ENCODE measurements at places on chromosomes 6 and 20. TPM values are rescaled to one million over a fixed set of nuclear protein-coding genes. Genes with fewer than 3 reads are reported as not detected.

DNA sequence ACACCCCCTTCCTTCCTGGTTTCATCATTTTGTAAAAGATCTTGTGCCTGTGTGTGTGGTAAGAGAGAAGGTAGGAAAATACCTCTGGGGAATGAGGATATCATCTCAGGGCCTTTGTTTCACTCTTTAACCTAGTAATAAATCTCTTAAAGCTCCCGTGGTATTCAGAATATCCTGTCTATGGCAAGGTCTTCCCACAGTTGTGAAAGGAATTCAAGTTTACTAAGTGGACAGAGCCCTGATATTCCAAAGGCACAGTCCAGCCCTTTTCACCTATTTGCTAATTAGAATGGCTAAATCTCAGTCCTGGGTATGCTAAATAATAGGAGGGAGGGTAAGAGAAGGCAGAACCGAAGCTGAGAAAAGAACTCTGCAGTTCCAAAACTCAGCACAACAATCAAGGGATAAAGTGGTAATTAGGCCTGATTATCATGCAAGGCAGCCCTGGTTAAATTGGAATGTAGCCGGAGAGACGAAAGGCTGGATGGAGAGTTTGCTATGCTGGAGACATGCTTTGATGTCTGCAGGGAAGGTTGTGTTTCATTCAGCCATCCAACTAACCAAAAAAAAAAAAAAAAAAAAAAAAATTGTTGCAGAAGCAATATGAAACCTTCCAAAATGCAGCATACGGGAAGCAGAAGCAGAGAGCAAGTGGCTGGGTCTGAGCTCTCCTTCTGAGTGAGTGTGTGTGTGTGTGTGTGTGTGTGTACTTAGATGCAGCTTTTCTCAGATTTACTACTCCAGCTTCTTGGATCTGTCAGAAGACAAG, 28.5 kb upstream of the PIM1 start:
- H3K4me1 ChIP-seq: no peaks in the 10 kb centered on the region
- no peaks in the 10 kb centered on the region for H3K27me3 ChIP-seq
- H3K27ac ChIP-seq: no peak overlapping the region
- H3K4me3 ChIP-seq: no peak overlapping the region
- DNase-seq: no peak

The CSNK2A1 gene
- 136 TPM for total RNA-seq

- no peaks in the 10 kb centered on the region for H3K27me3 ChIP-seq
- peak overlapping the region; percentile 94 for H3K4me3 ChIP-seq
- H3K27ac ChIP-seq: peak overlapping the region; percentile 95
- no peak for DNase-seq
Observed at GRCh38 chr6:107458672-107459282, 587 bp downstream of the PDSS2 start.

The ADGB gene
- total RNA-seq: not detected

The PPARD gene
- 13.4 TPM for total RNA-seq

The KIF13A gene
- 127 TPM for total RNA-seq

The FAM209B gene
- not detected for total RNA-seq

DNA sequence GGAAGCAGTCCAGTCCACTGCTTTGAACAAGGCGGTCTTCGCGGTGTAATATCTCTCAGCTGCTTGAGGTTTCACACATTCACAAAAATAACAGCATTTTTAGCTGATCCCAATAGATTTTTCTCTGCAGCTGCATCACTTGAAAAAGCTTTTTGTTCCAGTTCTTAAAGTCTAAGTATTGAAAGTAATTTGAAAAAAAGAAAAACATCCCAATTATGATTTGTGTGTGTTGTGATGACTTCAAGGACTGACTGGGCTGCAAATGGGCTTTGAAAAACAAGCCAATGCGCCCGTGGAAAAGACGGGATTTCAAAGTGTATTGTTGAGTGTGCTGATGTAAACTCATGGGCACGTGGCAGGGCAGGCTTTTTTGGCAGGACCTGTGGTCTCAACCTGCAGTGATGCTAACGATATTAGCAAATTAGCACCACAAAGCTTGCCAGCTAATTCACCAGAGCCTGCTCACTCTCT, 151.1 kb downstream of the TMEM242 start:
- peaks cover 39% of the 10 kb centered on the region for H3K36me3 ChIP-seq
- H3K27me3 ChIP-seq: no peaks in the 10 kb centered on the region
- no peak overlapping the region for H3K4me3 ChIP-seq
- DNase-seq: no peak

DNA sequence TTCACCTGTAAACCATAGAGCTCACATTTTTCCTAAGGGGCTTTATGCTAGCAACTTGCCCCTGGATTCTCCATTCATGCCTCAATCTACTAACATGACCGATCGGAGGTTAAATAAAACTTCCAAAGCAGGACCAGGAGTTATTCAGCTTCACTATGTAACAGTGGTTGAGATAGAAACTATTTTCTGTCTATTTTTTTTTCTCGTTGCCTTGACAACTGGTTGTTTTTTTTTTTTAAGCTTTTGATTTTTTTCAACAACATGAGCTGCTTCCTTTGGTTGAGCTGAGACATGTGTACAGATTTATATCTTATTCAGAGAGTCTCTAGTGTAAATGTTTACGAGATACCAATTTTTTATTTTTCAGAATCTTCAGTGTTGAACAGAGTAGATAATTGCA, 85.7 kb downstream of the SHLD1 start:
- H3K4me1 ChIP-seq: peaks cover 27% of the 10 kb centered on the region
- peak overlapping the region; percentile 85 for H3K27ac ChIP-seq
- no peak for DNase-seq
- H3K27me3 ChIP-seq: no peaks in the 10 kb centered on the region
- H3K36me3 ChIP-seq: no peaks in the 10 kb centered on the region

GRCh38 chr6:152018876-152019275, 211.4 kb downstream of the ESR1 start:
- no peak overlapping the region for H3K4me3 ChIP-seq
- no peaks in the 10 kb centered on the region for H3K36me3 ChIP-seq
- DNase-seq: no peak
- no peaks in the 10 kb centered on the region for H3K4me1 ChIP-seq
- no peaks in the 10 kb centered on the region for H3K27me3 ChIP-seq

The SGK2 gene
- not detected for total RNA-seq

GRCh38 chr6:158923805-158924498, 76.0 kb downstream of the RSPH3 start:
- no peak overlapping the region for H3K27ac ChIP-seq
- H3K4me3 ChIP-seq: no peak overlapping the region
- no peaks in the 10 kb centered on the region for H3K4me1 ChIP-seq
- no peak for DNase-seq
- H3K27me3 ChIP-seq: no peaks in the 10 kb centered on the region

- DNase-seq: no peak
- H3K4me1 ChIP-seq: peaks cover 11% of the 10 kb centered on the region
- H3K4me3 ChIP-seq: no peak overlapping the region
- peaks cover 34% of the 10 kb centered on the region for H3K36me3 ChIP-seq
- no peaks in the 10 kb centered on the region for H3K27me3 ChIP-seq
Observed at GRCh38 chr20:3543901-3544507, 73.2 kb downstream of the ATRN start.

DNA sequence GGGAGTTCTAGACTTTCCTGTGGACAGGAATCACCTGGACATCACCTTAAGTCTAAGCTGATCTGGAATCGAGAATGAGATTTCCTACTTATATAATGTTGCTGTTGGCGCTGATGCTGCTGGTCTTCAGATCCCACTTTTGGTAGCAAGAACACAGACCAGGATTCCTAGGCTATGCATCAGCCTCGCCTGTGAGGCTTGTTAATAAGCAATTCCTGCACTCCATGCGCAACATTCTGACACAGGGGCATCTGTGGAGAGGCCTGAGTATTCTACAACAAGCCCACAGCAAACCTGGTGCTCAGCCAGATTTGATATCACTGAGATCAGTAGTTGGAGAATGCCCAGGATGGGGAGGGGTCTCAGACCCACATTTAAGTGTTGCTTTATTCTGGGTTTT, 52.0 kb upstream of the TRIM26 start:
- no peak overlapping the region for H3K4me3 ChIP-seq
- DNase-seq: no peak
- H3K27me3 ChIP-seq: no peaks in the 10 kb centered on the region
- H3K4me1 ChIP-seq: no peaks in the 10 kb centered on the region

The CLDN20 gene
- not detected for total RNA-seq

DNA sequence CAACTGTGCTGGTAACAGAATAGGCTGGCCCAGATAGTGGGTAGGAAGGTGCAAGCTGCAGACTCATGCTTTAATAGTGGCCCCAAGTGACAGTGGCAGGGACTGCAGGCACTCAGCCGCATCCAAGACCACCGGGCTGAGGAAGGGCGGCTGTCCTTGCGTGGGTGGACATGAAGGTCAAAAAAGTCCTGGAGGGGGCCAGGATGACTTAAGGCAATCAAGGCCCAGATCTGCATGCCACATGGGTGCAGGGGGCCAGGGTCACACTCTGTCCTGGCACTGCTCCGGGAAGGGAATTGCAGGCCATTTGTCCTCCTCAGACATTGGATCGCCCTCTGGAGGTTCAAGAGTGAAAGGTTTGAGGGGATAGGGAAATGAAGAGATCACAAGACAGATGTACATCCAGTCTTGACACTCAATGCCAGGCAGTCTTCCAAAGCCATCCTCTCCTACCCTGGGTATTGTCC, 10.4 kb upstream of the VNN2 start:
- no peaks in the 10 kb centered on the region for H3K27me3 ChIP-seq
- no peaks in the 10 kb centered on the region for H3K4me1 ChIP-seq
- no peak overlapping the region for H3K4me3 ChIP-seq
- DNase-seq: peak; percentile 32
- peaks cover 31% of the 10 kb centered on the region for H3K36me3 ChIP-seq

DNA sequence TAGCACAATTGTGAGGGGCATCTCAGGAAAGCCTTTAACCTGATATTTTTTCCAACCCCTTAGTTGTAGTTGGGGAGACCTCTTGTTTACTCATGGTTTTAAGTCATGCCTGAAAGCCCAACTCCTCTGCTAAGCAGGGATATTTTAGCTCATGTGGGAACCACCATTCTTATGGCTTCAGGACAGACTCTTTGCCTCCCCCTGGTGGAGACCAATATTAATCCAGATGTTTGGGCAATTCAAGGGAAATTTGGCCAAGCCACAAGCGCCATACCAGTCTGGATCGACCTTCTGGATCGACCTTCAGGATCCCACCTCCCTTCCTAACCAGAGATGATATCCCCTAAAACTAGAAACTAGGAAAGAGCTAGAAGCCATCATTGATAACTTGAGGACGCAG, 211.2 kb downstream of the C6orf118 start:
- no peaks in the 10 kb centered on the region for H3K27me3 ChIP-seq
- H3K27ac ChIP-seq: no peak overlapping the region
- no peaks in the 10 kb centered on the region for H3K4me1 ChIP-seq
- DNase-seq: no peak
- no peak overlapping the region for H3K4me3 ChIP-seq

DNA sequence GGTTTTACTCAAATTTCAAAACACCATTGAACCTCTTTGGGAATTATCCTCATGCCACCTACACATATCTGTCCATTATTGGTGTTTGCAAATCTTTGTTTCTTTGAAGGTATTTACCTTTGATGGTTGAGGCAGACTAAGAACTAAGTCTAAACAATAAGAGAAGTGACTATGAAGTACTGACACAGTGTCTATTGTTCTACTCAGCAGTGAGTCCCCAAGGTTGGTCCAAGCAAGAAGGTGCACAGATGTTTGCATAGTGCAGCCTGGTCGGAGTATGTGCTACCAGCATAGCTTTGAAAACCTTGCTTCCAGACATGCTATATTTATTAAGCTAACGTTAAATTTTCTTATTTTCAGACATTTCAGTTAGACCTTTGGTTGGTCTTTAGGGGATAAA, 19.5 kb downstream of the LRRC1 start:
- no peak for DNase-seq
- H3K27ac ChIP-seq: no peak overlapping the region
- no peaks in the 10 kb centered on the region for H3K36me3 ChIP-seq
- H3K27me3 ChIP-seq: no peaks in the 10 kb centered on the region
- H3K4me3 ChIP-seq: no peak overlapping the region
- no peaks in the 10 kb centered on the region for H3K4me1 ChIP-seq

GRCh38 chr6:129671442-129672340, 38.3 kb downstream of the ARHGAP18 start:
- DNase-seq: no peak
- peaks cover 43% of the 10 kb centered on the region for H3K4me1 ChIP-seq
- H3K4me3 ChIP-seq: no peak overlapping the region
- H3K27ac ChIP-seq: peak overlapping the region; percentile 80
- no peaks in the 10 kb centered on the region for H3K27me3 ChIP-seq
- H3K36me3 ChIP-seq: no peaks in the 10 kb centered on the region

The RAB44 gene
- total RNA-seq: not detected

GRCh38 chr20:37226889-37227288, 34.7 kb downstream of the GHRH start:
- peaks cover 26% of the 10 kb centered on the region for H3K4me1 ChIP-seq
- peaks cover 7% of the 10 kb centered on the region for H3K36me3 ChIP-seq
- H3K27me3 ChIP-seq: no peaks in the 10 kb centered on the region
- DNase-seq: peak; percentile 63

DNA sequence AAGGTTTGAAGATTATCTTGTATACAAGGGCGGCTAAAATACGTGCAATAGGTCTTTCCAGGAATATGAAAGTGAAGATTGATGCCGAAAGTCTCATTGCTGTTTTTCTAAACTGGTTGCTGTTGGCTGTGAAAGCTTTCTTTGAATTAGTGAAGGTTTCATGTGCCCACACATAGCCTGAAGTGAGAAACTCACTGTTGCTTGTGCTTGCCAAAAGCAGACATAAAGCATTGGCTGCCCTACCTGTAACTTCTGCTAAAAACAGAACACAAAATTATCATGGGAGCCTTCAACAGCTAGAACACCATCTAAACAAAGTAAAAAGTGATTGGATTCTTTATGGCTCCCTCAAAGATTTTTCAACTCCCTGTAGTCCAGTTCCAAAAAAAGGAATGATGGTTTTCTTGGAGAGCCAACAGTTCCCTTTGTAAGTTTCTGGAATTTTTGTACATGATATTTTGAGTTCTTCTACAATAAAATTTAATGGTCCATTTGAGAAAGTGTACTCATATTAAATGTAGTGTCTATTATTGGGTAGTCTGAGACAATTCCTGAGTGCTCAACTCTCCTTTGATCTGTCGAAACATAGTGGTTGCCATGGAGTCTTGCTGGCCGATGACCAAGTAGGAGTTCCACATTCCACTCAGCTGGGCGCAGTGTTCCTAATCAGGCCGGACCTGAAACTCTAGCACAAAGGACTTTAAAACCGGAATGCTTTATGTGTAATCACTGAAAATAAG, 68.5 kb downstream of the PLEKHG1 start:
- no peaks in the 10 kb centered on the region for H3K27me3 ChIP-seq
- DNase-seq: peak; percentile 94
- H3K36me3 ChIP-seq: no peaks in the 10 kb centered on the region
- H3K4me1 ChIP-seq: peaks cover 47% of the 10 kb centered on the region

- H3K27ac ChIP-seq: no peak overlapping the region
- no peaks in the 10 kb centered on the region for H3K27me3 ChIP-seq
- H3K4me3 ChIP-seq: no peak overlapping the region
- no peaks in the 10 kb centered on the region for H3K4me1 ChIP-seq
- H3K36me3 ChIP-seq: no peaks in the 10 kb centered on the region
Observed at GRCh38 chr6:23055523-23055922, 486.2 kb downstream of the HDGFL1 start.

The PLEKHG1 gene
- 11.8 TPM for total RNA-seq

- H3K27me3 ChIP-seq: no peaks in the 10 kb centered on the region
- no peaks in the 10 kb centered on the region for H3K36me3 ChIP-seq
- DNase-seq: no peak
- H3K4me3 ChIP-seq: no peak overlapping the region
- H3K27ac ChIP-seq: no peak overlapping the region
Observed at GRCh38 chr6:125481056-125481455, 179.3 kb upstream of the HDDC2 start.
